ENCODE measurements at places on chromosomes 11 and 22. TPM values are rescaled to one million over a fixed set of nuclear protein-coding genes. Genes with fewer than 3 reads are reported as not detected.

- no peak for DNase-seq
These were observed 23.0 kb downstream of the ZNF202 start for GRCh38 chr11:123718469-123718868.

- DNase-seq: no peak
These were observed 19.8 kb upstream of the SHANK2 start for GRCh38 chr11:71272161-71272560.

DNA sequence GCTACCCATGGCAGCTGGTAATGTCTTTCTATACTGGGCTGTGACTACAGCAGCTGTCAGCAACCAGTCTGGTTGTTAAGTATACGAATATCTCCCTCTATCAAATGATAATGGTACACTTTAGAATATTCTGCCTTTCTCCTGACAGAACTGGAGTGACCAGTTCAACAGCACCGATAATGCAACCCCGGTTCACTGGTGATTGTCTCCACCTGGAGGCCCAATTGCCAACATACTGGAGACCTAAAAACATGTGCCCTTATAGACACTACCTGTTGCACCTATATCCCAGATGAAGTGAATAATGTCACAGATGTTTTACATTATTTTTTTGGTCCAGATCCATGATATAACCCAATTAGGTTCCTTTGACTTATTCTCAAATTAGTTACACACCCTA lies 21.1 kb downstream of the OR5P2 start:
- DNase-seq: no peak

DNA sequence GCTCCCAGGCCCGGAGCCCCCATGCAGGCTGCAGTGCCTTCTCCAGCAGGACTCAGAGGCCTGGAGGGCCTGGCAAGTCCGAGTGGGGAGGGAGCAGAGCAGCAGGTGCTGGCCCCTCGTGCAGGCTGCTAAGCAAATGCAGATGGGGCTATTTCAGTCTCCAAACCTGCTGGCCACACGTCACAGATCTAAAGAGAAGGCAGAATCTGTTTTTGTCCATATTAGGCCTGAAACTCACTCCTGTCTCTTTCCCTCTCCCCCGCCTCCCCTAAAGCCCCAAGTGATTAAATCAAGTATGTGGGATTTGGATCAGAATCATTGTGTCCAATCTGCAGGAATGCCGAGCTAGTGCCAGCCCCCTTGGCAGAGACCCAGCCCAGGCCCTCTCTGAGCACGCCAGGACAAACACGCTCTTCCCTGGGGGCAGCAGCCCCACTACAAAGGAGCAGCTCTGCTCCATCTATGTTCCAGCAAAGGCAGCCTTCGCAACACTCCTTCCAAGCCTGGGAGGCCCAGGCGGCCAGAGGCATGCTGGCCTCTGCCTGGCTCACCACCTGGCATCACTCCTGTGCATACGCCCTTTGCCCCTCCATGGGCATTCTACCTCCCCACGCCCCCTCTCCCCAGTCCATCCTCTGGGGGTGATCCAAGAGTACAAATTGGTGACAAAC lies 26.5 kb downstream of the RPL27A start:
- DNase-seq: peak; percentile 70

GRCh38 chr11:106306942-106307341 lies 229.5 kb downstream of the AASDHPPT start:
- no peak for DNase-seq

- no peak for DNase-seq
These were observed 20.2 kb downstream of the GAB2 start for GRCh38 chr11:78397398-78397797.

The VSIG10L2 gene
- total RNA-seq: not detected

GRCh38 chr22:29195118-29195963 lies 10.4 kb upstream of the EMID1 start:
- peak; percentile 38 for DNase-seq

GRCh38 chr11:120710354-120711131 lies 199.0 kb downstream of the GRIK4 start:
- peak; percentile 76 for DNase-seq

- no peak for DNase-seq
These were observed 86.7 kb downstream of the SIK3 start for GRCh38 chr11:117011541-117011898.

The RASD2 gene
- total RNA-seq: 1.3 TPM

The NTM gene
- 4.7 TPM for total RNA-seq

The BTG4 gene
- total RNA-seq: not detected

GRCh38 chr11:20035375-20035700 lies 124.9 kb downstream of the DBX1 start:
- DNase-seq: no peak

The SMC1B gene
- total RNA-seq: not detected

The TYR gene
- total RNA-seq: not detected

DNA sequence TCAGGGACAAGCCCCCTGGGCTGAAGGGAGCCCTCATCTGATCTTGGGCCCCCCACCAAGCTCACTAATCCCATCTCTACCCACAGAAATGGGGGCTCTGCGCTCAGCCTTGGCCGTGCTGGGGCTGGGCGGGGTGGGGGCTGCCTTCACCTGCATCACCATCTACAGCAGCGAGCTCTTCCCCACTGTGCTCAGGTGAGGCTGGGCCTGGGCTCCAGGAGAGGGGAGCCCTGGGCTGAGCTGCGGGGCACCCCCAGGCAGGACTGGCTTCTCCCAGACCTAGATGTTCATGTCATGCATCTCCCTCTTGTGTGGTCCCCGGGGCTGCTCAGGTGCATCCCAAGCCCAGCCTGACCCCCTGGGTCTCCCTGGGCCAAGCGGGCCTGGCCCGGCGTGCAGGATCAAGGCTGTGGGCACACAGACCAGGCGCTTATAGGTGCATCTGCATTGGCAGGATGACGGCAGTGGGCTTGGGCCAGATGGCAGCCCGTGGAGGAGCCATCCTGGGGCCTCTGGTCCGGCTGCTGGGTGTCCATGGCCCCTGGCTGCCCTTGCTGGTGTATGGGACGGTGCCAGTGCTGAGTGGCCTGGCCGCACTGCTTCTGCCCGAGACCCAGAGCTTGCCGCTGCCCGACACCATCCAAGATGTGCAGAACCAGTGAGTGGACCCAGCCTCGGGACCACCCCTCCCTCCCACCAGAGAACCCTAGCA lies 9.4 kb downstream of the SLC22A12 start:
- DNase-seq: no peak

The TPBGL gene
- not detected for total RNA-seq

GRCh38 chr11:76632492-76632891 lies 38.1 kb downstream of the LRRC32 start:
- DNase-seq: no peak

- DNase-seq: peak; percentile 13
These were observed 71.7 kb downstream of the PAK1 start for GRCh38 chr11:77402218-77402556.

- DNase-seq: no peak
These were observed 34.1 kb downstream of the CD44 start for GRCh38 chr11:35173011-35173511.

The PTPN5 gene
- total RNA-seq: 1.7 TPM

The MAJIN gene
- 0.97 TPM for total RNA-seq

The CCDC87 gene
- 0.67 TPM for total RNA-seq

The SSTR3 gene
- total RNA-seq: 0.21 TPM

The FGF4 gene
- 15.9 TPM for total RNA-seq

GRCh38 chr22:30860176-30861105 lies 108.1 kb downstream of the MORC2 start:
- DNase-seq: peak; percentile 57

DNA sequence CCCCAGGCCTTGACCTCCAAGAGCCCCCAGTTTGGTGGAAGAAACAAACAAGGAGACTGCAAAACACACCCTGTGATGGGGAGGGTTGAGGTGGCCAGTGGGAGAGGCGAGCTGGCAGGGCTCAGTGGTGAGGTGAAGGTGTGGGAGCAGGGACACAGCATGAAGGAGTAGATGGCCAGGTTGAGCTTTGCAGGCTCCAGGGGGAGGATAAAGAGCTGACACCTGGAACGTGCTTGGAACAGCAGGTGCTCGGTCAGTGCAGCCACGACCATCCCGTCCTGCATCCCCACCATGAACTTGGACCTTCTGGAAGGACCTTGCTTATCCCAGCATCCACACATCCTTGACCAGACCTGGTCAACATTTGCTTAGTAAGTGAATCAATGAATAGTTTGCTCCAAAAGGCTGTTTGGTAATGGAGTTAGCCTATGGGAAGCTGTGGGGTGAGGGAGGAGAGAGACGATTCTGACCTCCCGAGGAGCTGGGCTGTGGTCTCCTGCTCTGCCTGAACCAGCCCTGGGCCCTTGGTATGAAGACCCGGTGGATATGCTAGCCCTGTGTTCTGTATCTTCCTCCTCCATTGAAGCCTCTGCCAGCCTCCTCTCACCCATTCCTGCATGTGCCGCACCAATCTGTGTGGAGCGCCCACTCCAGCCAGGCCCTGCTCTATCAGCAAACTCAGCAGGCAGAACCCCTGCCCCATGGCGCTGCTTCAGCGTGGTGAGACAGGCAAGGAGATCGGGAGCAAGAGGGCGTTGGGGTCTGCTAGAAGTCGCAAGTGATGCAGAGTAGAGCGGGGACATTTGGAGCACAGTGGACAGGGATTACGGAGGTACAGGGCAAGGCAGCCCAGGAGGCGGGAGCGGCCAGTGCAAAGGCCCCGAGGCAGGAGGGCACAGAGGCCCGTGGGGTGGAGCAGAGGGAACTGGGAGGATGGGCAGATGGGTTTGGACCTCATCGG lies 9.9 kb downstream of the LINC01488 start:
- peak; percentile 36 for DNase-seq

- DNase-seq: no peak
These were observed 1.6 kb downstream of the RTCB start for GRCh38 chr22:32410459-32410858.

GRCh38 chr11:110801328-110801727 lies 89.1 kb upstream of the ARHGAP20 start:
- no peak for DNase-seq

GRCh38 chr11:72573855-72574445 lies 100.3 kb downstream of the PDE2A start:
- DNase-seq: no peak

GRCh38 chr22:17998913-17999312 lies 25.4 kb downstream of the MICAL3 start:
- DNase-seq: no peak

The LRRC74B gene
- not detected for total RNA-seq

DNA sequence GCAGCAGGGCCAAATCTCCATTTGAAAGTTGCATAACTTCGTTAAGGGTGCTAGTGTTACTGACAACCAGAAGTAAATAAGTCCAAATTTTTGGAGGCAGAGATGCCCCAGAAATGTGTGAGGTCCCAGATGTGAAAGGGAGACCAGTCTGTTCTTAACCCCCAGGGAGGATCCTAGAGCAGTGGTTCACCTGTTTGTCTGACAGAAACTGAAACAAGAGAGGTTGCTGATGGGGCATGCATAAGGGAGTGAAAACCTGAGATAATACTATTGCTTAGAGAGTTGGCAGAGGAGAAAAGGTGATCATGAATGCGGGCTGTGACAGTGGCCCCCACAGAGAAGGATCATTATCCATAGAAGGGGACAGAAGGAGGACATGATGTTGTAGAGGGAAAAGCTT lies 3.8 kb downstream of the CBLIF start:
- DNase-seq: no peak

- DNase-seq: peak; percentile 22
These were observed 56.0 kb downstream of the DCUN1D5 start for GRCh38 chr11:103035791-103036434.

- DNase-seq: no peak
These were observed 470.1 kb upstream of the LARGE1 start for GRCh38 chr22:34390400-34390799.

DNA sequence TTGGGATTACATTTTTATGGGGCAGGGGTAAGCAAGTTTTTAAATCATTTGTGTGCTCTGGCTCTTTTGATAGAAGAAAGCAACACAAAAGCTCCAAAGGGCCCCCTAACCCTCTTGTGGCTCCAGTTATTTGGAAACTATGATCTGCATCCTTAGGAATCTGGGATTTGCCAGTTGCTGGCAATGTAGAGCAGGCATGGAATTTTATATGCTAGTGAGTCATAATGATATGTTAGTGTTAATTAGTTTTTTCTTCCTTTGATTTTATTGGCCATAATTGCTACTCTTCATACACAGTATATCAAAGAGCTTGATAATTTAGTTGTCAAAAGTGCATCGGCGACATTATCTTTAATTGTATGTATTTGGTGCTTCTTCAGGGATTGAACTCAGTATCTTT lies 10.1 kb downstream of the RAG1 start:
- DNase-seq: no peak

All from H7 (cell line).